ENCODE measurements at places on chromosomes 3 and 15.

GRCh38 chr15:39657668-39658067 lies 76.8 kb downstream of the THBS1 start:
- no peak for DNase-seq

- DNase-seq, result no peak
Observed at GRCh38 chr15:79479616-79480015, 47.5 kb downstream of the MINAR1 start.

DNA sequence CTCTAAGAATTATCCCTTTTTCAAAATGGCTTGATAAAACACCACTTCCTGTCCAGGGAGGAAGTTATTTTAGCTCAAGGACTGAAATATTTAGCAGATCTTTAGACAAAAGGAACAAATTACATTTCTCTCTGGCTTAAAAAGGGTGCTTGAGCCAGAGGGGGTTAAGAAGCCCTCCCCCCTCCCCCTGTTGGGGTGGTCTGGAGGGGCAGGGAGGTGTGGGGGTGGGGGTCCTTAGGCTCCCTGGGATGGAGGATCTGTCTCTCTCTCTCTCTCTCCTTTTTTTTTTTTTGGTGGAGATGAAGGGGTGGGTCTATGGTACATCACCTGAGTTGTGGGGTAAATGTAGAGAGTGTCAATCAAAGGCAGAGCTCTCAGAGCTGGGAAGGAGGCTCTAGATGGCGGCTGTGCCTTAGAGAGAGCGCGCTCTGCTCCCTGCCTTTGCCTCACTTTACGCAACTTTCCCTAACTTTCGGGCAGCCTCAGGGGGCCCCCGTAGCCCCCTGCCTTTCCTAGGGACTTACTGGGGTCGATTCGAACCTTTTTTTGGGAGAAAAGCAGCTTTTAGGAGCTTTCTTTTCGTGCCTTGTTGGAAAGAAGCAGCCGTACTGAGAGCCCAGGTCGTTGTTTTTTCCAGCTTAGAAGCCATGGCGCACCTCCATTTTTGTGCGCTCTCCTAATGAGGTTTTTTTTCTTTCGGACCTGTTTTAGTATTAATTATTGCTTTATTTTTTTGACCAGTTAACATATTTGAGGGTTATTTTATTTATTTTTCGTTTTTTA lies at the start of gene CHD2:
TSS of gene CHD2 (plus strand) at position 377 of the 783 bp plus-strand sequence. CDS start 914 bp downstream, outside the sequence.
- peak; percentile 79 for DNase-seq

- peak; percentile 86 for DNase-seq
Observed at GRCh38 chr3:43894176-43895049, 203.7 kb downstream of the ABHD5 start.

All from ecto neural progenitor cell (in vitro differentiated cells).